EL (cell line): ENCODE measurements at places on chromosomes 7 and 10.

GRCh38 chr10:121526801-121527221, 71.4 kb downstream of the FGFR2 start:
- no peak for DNase-seq

GRCh38 chr7:119037941-119038340, 813.4 kb downstream of the ANKRD7 start:
- DNase-seq: no peak

- DNase-seq: no peak
Observed at GRCh38 chr7:128446306-128446705, 9.4 kb upstream of the HILPDA start.

DNA sequence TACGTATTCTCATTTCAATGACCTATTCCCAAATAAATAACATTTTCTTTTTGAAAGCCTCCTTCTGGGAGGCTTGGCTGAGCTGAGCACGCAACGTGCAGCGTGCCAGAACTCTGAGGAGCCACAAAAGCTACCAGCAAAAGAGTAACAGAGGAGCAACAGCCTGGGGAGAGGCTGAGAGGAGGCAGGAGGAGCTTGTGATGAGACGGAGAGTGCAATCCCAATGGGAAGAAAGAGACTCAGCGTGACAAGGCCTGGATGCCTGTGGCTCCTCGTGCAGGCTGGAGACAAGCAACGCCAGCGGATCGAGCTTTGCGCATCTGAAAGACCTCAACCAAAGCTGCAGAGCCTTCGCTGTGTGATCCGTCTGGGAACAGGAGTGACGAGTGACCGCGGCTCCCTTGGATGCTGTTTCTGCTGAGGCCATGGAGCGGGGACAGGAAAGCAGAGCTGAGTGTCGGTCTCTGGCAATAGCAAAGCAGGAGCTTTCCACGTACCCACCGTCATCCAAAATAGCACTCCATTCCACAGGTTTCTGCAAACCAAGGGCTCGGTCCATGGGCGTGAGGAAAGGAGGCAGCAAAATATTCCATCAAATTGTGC, 171.7 kb upstream of the PFKP start:
- no peak for DNase-seq

GRCh38 chr10:62811159-62811875, 4.8 kb downstream of the EGR2 start:
- DNase-seq: no peak

DNA sequence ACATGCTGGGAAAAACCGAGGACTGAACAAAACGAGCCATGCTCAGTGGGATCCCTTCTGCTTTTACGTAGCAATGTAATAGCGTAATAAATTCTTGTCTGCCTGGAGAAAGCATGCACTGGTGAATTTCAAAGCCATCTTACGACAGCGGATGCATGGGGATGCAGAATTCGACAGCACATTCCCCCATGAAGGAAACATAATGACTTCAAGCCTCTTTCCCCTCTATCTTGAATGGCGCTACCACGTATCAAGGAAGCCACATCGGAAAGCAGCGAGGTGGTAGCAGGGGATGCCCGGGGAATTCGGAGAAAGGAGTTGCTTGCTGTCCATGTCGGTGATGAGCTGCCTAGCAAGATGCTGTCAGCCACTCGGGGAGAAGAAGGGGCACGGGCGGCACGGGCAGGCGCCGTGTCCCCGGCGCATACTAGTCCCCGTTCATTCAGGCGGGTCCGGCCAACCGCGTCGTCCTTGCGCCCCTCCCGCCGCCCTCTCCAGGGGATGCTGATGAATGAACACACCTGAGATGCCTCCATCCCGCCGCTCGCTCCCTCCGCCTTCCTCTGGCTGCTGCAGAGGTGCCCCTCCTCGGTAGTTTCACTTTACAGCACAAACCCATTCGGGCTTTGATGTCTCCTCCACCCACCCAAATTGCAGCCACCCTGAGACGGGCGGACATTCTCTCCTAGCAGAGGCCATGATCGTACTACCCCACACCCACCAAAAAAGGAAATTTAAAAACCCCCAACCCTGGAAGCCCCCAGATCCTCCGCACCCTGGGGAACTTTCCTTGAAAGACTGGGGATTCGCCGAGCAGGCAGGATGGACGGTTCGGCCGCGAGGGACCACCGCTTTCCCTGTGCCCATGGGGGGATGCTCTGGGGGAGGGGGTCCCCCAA, 644 bp downstream of the SORBS1 start:
- peak; percentile 24 for DNase-seq

DNA sequence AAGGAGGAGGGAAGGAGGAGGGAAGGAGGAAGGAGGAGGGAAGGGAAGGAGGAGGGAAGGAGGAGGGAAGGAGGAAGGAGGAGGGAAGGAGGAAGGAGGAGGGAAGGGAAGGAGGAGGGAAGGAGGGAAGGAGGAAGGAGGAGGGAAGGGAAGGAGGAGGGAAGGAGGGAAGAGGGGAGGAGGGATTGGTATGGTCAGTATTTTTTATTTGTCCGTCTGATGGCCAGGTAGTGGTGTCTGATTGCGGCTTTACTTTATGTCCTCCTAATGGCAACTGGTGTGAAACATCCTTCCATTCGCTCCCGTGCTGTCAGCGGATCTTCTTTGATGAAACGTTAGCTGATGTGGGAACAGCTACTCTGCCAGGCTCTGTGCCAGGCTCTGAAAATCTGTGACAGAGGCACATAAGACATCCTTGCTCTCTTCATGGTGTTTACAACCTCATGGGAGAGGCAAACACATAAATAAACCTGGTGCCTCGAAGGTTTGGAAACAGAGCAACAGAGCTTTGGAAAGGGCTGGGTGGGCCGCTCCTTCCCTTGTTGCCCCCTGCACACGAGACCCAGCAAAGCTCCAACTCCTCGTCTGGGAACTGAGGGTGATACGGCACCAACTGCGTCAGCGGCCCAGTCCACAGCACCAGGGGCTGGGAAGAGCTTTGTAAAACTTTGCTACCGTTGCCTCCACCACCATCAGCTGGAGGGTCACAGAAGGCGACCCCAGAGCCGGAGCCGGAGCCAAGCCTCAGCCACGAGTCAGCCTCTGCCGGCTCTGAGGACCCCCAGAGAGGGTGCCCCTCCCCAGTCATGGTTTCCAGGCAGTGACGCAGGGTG, 40.3 kb downstream of the PDGFA start:
- no peak for DNase-seq

DNA sequence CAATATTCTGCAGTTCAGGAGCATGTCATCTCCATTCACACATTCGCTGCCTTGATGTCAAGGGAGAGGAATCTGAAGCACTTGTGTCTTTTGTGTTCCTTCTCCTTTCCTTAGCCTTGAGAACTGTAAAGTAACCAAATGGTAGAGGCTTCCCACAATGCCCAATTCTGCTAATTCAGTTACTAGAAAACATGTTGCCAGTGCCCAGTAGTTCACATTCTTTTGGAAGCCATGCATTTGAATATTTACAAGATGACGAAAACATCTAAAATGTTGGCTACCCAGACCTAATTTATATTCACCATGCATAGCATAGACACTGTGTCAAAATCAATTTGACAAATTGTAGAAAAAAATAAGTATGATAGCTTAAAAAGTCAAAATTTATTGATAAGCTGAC, 852.7 kb upstream of the PHF14 start:
- DNase-seq: no peak

- no peak for DNase-seq
Observed at GRCh38 chr10:89257581-89257980, 6.0 kb upstream of the LIPA start.

DNA sequence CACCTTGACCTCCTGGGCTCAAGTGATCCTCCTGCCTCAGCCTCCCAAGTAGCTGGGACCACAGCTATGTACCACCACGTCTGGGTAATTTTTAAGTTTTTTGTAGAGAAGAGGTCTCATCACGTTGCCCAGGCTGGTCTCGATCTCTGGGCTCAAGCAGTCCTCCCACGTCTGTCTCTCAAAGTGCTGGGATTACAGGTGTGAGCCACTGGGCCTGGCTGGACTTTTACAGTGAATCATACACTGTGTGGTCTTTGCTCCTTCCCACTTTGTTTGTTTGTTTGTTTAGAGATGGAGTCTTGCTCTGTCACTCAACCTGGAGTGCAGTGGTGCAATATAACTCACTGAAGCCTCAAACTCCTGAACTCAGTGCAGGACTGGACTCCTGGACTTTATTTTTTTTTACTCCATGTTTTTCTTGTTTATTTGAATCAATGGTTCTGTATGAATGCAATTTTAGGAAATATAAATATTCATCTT, 12.5 kb downstream of the PPIA start:
- DNase-seq: no peak

GRCh38 chr10:15259136-15259535, 90.6 kb upstream of the NMT2 start:
- no peak for DNase-seq

- DNase-seq: no peak
Observed at GRCh38 chr7:133678137-133678814, 425.4 kb downstream of the EXOC4 start.

DNA sequence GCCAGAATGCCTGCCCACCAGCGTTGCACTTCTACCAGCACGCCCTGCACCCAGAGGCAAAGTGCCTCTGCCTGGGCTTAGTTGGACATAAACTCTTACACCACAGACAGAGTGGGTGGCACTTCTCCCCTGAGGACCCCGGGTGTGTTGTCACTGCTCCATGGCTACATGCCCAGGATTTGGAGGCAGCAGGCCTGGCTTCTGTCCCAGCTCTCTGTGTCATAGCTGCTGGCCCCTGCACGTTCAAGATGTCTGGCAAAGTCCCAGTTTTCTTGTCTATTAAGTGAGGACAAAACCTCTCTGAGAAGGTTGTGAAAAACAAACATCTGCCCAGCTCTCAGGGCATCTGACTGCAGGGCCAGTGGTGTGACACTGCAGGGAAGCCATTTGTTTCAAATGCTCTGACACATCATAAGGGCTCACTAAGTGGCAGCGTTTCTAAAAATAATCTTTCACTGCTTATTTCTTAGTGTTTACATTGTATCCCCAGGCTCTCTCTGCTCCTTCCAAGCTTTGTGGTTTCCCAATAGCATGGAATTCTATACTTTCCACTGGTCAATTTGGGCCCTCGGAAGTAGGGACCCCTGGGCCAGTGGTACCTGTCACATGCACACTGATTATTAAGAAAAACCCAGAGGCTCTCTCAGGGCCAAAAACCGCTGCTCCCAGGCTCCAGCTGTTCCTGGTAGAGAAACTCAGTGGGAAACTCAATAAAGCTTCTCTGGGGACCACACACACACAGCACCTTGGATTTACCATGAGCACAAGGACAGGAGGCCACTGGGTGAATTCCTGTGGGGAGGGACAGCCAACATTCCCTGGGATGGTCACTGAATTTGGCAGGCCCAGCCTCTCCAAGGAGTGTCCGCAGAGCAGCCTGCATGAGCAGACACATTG, 86.2 kb upstream of the ANLN start:
- DNase-seq: peak; percentile 96

DNA sequence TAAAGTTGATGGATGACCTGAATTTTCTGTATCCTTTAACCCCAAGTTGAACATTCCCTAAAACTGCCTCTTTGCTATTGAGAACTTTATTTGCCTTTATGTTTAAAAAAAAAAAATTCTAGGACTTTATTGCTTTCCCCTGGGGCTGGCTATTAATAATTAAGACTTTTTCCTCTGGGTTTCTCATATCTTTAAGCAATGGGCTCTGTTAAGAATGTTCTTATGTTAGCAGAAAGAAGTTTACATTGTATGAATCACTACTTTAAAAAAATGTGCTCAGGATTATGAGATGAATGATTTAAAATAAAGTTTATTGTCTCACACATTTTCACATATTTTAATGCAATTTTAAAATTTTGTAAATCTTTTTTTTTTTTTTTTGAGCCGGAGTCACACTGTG, 19.5 kb downstream of the TAX1BP1 start:
- DNase-seq: peak; percentile 7

DNA sequence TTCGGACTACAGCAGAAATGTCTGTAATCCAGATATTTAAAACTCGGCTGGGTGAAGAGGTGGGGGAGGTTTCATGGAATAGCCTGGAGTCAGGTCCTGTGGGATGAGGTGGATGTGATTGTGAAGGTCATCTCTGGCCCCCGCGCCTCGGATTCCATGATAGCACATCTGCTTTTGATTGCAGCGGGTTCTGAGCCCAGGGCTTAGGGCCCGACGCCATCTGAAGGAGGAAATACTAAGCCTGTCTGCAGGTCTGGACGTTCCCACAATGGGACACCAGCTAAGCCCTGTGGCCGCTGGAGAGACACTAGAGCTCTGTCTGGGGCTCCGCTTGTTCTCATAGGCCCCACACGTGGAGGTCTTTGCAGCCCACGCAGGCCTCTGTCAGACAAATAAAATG, 328.7 kb downstream of the CXCL12 start:
- no peak for DNase-seq

DNA sequence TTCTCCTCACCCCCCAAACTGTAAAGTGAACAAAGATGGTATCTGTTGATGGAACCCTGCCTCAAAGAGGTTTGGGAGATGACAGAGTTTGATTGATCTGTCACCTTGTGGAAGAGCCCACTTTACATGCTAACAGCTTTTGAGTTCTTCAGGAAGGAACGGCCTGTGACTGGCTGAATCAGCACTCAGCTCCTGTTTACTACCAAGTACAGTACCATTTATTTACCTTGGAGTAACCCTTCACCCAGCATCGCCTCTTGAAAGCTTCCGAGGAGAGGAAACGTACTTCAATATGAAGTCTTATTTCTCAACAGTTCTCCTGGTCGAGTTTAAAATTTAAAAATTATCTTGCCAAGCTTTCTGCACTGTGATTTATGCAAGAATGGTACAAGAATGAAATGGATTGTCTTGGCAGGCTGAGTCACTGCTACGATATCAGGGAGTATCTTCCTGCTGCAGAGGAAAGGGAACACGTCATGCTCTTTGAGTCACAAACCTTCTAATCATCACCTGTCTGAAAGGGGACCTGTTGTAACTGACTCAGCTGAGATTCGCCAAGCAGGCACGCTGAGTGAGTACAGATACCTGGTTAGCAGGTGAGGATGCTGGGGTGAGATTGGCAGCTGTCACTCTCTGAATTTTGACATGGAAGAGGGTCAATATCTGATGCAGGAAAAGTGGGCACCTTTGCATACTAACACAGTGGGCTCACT, 30.1 kb downstream of the KLF6 start:
- DNase-seq: peak; percentile 85

DNA sequence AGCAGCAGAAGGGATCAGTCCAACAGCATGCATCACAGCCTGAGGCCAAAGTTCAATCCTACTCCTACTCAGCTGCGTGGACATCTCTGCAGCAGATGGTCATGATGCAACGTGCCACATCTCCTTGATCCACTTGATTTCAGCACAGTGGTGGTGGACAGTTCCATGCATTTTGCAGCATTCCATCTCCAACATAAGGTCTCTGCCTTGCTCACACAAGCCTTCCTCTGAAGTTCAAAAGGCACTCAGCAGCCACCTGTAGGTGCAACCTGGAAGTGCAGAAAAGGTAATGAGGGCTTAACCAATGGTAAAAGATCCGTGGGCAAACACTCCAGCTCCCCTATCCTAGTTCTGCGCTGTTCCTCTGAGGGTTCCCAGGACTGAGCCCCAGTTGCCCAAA, 57.5 kb upstream of the CHCHD3 start:
- peak; percentile 31 for DNase-seq

- no peak for DNase-seq
Observed at GRCh38 chr7:36748017-36748487, 23.8 kb upstream of the AOAH start.
